Foreskin keratinocyte (primary cell): ENCODE measurements at places on chromosomes 4 and X. TPM values are rescaled to one million over a fixed set of nuclear protein-coding genes. Genes with fewer than 3 reads are reported as not detected.

DNA sequence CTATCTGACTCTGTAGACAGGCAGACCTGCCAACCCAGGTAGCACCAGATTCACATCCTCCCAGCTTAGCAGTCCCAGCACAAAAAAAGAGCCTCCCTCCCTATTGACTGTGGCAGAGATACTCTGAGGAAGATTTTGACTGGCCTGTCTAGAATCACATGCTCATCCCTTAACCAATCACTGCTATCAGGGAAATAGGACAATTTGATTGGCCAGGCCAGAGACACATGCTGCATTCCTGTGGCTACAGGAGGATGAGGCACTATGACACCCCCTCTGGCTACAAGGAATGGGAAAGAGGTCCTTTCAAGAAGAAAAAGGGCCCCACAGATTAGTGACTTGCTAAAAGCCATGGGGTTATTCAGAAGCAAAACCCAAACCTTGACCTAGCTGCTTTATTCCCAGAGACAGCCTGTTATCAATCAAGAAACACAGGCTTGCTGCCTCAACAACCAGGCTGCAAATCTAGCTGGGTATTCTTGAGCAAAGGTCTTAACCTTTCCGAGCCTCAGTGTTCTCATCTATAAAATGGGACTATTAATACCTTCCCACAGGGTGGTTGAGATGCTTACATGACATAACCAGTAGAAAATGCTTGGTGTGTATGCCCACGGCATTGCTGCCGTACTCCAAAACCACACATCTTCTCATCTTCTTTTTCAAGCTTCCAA, 147.6 kb downstream of the BCOR start:
- DNase-seq, result no peak

- no peak for DNase-seq
Observed at GRCh38 chr4:62126064-62126732, 926.1 kb downstream of the ADGRL3 start.

GRCh38 chr4:146943691-146944375, 1.8 kb downstream of the TTC29 start:
- no peak for DNase-seq

- no peak for DNase-seq
Observed at GRCh38 chrX:145910017-145910416, 92.4 kb downstream of the SLITRK2 start.

- DNase-seq, result no peak
Observed at GRCh38 chr4:99690472-99690871, 32.8 kb upstream of the C4orf54 start.

DNA sequence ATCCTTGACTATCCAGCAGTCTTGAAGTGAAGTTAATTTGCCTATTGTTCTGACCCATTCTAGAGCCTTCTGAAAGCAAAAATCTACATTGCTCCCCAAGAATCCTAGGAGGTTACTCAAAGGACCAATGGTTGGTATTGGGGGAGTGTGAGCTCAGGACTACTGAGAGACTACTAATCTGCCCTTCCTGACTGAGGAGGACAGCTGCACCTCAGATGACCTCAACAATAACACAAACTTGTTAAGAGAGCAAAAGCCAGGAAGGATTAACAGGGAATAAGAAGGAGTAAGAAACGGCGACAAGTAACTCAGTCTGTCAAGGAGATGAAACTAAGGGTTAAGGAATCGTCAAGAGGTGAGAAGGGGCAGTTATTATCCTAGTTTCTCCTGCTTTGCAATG, 43.4 kb downstream of the IDS start:
- no peak for DNase-seq

GRCh38 chr4:6908432-6909112, 1.1 kb upstream of the TBC1D14 start:
- DNase-seq, result no peak

DNA sequence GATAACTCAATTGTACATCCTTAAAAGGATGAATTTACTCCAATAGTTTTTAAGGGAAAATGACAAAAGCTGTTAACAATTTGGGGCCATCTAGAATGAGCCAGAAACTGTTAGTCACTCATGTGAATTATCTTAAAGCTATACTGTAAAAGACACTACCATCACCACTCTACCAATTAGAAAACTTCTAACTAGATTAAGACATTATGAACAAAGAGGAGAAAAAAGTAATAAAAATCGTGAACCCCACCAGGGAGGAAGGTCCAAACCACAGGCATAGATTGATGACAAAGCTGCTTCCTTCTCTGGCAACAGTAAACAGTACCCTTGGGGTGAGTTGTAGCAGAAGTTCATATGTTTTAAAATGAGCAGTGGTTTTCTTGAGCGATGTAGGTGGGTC, 106.1 kb downstream of the PDGFC start:
- DNase-seq, result no peak

The UGT8 gene
- 0.18 and 0.61 TPM in 2 replicates for total RNA-seq

The SPANXA2 gene
- not detected in 2 replicates for total RNA-seq

The PASD1 gene
- not detected in 2 replicates for total RNA-seq
